Stimulated activated CD4-positive, alpha-beta T cell treated with anti-CD3 and anti-CD28 coated beads, TNF-alpha, amount 100 ng/mL, for 1 hour (primary cell): ENCODE measurements at places on chromosomes 16 and 17.

- no peak for DNase-seq
These were observed 46.0 kb downstream of the FOXK2 start for GRCh38 chr17:82565551-82565950.

DNA sequence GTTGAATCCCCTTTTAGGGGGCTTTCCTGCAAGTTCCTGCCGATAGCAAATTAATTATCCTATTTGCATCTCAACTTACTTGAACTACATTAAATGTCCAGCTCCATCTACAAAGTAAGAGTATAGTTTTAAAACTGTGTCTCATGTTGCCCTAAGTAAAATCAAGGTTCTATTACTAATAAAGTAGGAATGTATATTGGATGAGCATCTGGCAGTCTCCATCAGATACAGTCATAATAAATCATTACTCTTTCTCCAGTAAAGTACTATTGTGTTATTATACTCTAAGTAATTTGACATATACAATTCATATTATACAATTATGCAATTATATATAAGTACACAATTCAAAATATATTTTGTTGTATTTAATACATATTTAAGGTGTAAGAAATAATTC, 249.3 kb downstream of the CEP112 start:
- DNase-seq, result no peak

- no peak for DNase-seq
These were observed 17.1 kb downstream of the USP36 start for GRCh38 chr17:78823282-78824046.

DNA sequence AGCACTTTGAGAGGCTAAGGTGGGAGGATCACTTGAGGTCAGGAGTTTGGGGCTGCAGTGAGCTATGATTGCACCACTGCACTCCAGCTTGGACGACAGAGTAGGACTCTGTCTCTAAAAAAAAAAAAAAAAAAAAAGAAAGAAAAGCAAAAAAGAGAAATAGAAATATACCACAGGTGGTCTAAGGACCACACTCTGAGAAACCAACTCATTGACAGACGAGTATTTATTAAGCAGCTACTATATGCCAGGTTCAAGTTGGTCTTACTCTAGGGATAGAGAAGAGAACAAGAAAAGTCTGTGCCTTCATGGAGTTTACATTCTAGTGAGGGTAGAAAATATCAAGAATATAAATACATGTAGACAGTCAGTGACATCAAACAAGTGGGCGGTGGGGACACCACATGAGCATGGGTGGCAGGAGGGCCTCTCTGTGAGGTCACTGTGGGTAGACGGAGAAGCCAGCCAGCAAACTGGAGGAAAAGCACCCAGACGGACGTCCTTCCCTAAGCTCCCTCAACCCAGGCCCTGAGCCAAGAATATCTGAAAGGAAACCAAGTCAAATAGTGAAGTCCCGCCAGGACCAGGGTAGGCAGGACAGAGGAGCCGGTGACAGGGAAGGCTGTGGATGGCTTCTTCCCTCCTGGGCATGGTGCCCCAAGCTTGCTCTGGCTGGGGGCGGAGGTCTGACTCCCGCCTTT, 4.7 kb downstream of the CDIPT start:
- DNase-seq, result no peak

GRCh38 chr17:35536664-35537171, 760 bp downstream of the SLFN12L start:
- peak; percentile 6 for DNase-seq

- no peak for DNase-seq
These were observed 31.2 kb downstream of the GNA13 start for GRCh38 chr17:65025297-65025696.

- DNase-seq, result no peak
These were observed 117.0 kb downstream of the RAB11FIP4 start for GRCh38 chr17:31508288-31509094.

DNA sequence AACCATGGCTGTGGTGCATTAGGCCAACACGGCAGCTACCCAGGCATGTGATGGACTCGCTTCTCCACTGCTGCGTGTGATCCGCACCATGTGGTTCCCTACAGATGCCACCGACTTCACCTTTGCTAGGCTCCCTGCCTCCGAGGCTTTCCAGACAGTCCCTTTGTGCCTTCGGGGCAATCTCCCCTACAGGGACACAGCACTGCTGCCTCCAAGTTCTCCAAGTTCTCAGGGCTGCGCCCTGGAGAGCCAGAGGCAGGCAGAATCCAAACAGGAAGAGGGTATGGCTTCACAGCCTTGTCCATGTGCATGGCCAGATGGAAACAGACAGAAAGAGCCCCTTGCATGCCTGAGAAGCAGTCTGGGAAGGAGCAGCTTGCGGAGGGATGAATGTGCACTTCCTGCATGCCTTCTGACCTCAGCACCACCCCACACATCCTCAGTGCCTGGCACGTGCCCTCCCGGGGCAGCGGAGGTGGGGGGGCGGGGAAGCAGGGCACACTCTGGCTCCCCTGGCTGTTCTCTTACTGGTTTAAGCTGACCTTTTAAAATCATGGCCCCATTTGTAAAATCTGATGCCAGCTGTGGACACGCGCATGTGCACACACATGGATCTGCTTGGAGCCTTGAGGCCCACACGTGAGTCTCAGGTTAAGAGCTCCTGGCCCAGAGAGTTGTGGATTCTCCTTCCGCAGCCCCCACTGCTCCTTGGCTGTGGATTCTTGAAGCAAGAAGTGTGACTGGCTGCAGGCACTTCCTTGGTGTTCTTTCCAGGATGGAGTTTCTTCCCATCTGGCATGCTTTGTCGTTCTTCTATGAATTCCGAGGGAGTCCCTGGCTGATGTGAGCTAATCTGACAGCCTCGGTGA, 55.3 kb upstream of the MTSS2 start:
- DNase-seq, result no peak

DNA sequence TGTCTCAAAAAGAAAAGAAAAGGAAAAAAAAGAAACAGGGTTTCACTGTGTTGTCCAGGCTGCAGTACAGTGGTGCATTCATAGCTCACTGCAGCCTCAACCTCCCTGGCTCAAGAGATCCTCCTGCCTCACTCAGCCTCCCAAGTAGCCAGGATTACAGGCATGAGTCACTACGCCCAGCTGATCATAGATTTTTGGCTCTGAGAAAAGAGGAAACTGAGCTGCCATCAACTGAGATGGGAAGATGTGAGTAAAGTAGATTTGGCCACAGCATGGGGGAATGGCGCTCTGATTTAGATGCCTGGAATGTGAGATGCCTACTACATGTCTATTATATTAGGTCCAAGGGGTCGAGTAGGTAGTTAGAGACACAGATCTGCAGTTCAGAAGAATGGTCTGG, 5.9 kb upstream of the NAGS start:
- DNase-seq, result no peak

GRCh38 chr16:49596648-49597291, 223.2 kb downstream of the C16orf78 start:
- no peak for DNase-seq

- DNase-seq, result no peak
These were observed 31.1 kb downstream of the CDH1 start for GRCh38 chr16:68768175-68768574.

DNA sequence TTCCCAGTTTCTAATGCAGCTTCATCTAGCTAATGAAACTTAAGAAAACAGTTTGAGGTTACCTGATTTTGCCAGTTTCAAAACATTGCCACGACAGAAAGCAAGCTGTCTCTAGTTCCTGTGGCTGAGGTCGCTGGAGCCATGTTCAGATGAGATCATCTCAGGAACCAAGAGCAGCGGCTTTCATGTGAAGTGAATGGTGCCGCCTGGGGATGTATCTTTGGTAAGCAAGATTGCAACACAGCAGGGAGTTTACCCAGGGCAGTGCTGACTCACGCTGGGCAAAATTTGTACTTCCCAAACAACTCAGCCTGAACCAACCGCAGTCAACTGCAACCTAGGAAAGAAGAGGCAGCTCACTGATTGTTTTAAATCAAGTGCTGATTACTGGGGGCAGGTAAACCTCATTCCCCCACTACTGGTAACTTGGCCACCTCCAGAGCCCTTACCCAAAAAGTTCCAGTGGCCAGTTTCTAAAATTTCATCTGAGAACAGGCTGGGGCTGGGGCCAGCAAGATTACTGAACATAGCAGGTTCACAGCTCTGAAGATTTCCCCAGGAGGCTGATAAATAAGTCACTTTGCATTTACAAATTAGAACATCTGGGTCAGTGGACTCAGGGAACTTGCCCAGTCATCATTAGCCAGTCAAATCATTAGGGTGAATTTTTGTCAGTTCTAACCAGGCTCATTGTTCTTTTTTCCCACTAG, at the start of gene RFFL:
Gene RFFL, minus strand, starts transcription at position 194 of the 710 bp plus-strand sequence. CDS start 37,154 bp downstream, outside the sequence.
- peak; percentile 70 for DNase-seq

GRCh38 chr16:57826706-57827625, 24.7 kb upstream of the KIFC3 start:
- no peak for DNase-seq

DNA sequence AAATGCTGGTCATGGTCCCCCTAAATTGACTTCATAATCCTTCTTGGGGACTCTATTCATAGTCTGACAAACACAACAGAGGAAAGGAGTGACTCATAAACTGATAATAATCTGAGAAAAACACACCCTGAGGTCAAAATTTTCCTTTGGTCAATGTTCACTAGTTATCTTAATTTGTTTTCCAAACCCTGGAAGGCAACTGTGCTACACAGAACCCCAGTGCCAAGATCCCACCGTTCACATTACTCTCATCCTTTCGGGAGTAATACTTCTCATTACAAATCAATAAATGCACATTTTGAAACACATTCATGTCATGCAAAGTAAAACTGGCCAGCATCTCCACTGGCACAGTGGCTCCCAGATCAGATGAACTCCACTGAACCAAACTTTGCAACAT, 23.2 kb downstream of the COIL start:
- no peak for DNase-seq

- DNase-seq, result no peak
These were observed 1.7 kb downstream of the MYOCD start for GRCh38 chr17:12667299-12667958.

GRCh38 chr16:81606039-81606438, 161.4 kb downstream of the CMIP start:
- no peak for DNase-seq

DNA sequence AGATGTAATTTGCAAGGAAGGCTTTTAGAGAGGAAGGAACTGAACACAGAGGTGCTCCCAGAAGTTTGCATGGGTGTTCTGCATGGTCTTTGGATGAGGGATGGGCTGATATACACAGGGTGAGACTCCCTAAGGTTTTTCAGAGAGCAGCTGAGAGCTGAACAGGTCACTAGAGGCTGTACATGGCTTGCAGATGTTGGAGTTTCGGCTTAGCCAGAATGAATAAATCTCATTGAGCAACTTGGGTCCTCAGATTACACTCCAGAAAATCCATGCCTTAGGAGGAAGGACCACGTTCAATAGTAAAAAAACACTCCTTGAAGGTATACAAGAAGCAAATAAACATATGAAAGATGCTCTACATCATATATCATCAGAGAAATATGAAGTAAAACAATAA, 7.5 kb upstream of the ITGB3 start:
- DNase-seq, result no peak

- no peak for DNase-seq
These were observed 245.9 kb downstream of the FTO start for GRCh38 chr16:53949715-53950410.

DNA sequence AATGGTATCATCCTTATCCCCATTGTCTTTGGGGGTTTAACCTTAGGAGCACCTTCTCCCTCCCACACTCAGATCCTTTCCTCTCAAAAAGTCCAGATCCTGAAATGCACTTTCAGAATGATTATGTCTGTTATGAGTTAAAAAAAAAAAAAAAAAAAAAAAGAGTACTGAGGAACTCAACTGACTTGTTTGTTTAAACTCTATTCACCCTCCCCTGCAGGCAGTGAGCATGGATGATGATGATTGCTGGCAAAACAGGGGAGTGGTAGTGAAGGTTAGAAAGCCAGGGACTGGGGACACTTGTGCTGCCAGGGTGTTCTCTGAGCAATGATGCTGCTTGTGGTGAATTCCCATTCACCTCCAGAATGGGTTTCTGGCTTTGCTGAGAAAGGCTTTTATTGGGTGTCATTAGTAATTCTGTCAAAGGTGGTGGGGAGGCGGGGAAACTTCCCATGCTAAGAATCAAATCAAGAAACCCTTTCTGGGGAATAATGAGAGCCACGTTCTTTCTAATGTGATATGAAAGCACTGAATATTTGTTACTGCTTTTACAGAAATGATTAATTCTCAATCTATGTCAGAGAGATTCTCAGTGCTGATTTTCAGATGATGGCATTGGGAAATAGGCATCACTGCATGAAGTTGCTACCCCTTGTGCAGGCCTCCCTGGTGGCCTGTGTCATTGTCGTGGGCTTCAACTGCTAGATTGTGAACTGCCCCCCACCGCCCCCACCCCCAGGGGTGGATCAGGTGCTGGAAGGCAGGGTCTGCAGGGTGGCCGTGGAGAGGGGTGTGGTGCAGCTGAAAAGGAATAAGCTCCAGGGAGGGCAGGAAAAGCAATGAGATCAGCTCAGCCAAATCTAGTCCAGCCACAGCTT, 14.1 kb downstream of the CCL4 start:
- no peak for DNase-seq

- DNase-seq, result no peak
These were observed 86.8 kb downstream of the CMIP start for GRCh38 chr16:81531419-81531821.

DNA sequence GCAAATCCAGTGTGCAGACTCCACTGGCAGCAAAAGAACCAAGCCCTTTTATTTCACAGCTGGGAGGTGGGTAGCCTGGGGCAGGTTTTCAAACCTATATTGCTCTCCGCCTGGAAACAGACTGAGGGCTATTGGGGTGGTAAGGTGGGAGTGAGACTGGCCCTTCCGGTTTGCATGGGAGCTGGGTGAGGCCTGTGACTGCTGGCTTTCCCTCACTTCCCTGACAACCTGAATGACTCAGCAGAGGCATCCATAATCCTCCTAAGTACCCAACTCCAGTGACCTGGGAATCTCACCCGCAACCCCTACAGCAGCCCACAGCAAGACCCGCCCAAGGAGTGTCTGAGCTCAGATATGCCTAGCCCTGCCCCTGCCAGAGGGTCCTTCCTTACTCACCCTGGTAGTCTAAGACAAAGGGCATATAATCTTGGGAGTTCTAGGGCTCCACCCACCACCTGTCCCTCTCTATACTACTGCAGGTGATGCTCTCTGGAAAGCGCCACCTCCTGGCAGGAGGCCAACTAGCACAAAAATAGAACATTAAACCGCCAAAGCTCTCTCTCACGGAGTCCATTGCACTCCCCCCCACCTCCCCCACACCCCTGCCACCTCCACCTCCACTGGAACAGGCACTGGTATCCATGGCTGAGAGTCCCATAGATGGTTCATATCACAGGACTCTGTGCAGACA, 602.0 kb upstream of the C16orf82 start:
- no peak for DNase-seq

- no peak for DNase-seq
These were observed 212.5 kb downstream of the KATNIP start for GRCh38 chr16:27762441-27762840.

DNA sequence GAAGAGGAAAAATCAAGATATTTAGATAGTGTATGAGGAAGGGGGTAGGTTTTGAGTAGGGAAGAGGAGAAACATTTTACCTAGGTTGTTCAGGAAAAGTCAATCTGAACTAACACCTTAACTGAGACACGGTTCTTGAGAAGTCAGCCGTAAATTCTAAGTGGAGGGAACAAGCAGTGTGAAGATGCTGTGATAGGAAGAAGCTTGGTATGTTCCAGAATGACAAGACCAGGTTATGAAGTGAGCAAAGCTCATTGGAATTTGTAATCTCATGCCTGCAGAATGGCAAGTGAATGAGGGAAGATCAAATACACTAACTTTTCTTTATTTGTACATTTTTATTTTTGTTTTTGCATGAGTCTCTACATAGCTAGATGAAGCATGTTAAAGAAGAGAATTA, 307.6 kb downstream of the ZFHX3 start:
- DNase-seq, result no peak
